ENCODE measurements at places on chromosomes 4 and X.

GRCh38 chrX:79719568-79720231 is 294.9 kb upstream of the TBX22 start:
- no peak for DNase-seq

DNA sequence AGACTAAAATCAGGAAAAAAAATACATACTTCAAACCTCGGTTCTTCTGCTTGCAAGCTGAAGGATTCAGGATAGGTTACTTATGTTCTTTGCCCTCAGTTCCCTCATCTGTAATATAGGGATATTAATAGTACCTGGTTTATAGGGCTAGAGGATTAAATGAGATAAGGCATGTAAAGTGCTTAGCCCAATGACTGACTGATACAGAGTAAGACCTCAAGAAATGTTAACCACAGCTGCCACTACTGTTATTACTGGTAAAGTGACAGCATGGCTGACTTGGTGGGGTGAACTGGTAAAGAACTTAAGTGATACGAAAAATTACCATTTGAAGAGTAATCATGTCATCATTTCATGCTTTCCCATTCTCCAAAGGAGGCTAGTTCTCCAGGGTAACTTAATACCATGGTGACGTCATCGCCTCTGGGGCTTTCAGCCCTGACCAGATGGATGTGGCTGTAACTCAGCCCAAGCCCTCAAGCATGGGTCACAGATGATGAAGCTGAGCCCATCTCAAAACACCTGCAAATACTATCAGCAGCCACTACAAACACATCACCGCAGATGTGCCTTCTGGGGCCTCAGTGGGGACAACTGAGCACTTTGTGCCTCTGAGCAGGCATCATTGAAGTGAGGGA is 44.5 kb upstream of the SCML1 start:
- DNase-seq, result no peak

DNA sequence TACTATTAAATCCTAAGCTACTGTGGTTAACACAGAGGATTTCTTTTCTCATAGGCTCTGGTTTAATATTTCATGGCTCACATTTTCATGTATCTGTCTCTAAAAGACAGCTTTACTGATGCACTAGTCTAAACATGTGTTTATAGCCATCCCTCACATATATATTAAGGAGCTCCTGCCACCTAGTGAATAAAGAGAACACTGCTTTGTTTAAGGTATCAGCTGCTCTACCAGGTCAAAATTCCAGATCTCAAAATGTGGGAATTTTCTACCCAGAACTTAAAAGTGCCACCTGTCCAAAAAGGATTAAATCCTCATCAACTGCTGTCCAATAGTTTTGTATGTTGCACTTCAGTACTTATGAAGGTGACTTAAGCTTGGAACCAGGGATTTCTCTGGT is 188.5 kb upstream of the TEX13C start:
- no peak for DNase-seq

DNA sequence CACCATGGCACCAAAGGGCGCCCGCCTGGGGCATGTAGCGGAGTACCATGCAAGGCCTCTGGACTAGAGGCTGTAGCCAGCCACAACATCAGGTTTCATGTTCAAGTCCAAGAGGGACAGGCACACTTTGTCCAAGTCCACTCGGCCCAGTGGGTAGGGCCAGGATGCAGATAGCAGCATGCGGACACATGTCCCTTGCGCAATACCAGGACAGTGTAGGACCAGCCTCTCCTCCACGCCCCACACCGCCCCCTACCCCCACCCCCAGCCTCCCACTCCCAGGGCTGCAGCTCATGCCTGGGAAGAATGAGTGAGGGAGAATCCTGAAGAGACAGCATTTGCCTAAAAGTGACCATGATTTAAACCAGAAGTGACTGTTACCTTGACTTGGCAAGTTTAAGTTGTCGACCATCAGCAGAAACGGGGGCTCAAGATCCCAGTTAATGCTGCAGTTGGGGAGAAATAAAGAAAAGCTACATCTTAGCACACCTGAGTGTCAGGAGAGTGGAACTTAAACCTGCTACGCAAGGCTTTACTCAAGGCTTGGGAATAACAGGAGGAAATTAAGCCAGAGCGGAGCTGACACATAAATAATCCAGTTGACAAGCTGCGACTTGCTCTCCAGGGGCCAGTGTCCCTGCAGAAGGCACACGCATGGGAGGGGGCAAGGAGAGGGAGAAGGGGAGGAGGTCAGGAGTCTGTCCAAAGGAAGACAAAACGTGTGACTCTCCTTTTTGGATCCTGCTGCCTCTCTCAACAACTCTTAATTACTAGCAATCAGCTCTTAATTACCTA is 221.7 kb downstream of the BCOR start:
- DNase-seq, result no peak

All from ascending aorta (tissue), 2 donors.